Stimulated activated CD4-positive, alpha-beta T cell treated with anti-CD3 and anti-CD28 coated beads, Interleukin-4, amount 100 ng/mL, for 48 hours (primary cell): ENCODE measurements at places on chromosomes 6 and 20.

GRCh38 chr20:32524829-32525501 lies 60.2 kb downstream of the NOL4L start:
- no peak for DNase-seq

GRCh38 chr6:95866732-95867131 lies 149.0 kb upstream of the FUT9 start:
- no peak for DNase-seq

DNA sequence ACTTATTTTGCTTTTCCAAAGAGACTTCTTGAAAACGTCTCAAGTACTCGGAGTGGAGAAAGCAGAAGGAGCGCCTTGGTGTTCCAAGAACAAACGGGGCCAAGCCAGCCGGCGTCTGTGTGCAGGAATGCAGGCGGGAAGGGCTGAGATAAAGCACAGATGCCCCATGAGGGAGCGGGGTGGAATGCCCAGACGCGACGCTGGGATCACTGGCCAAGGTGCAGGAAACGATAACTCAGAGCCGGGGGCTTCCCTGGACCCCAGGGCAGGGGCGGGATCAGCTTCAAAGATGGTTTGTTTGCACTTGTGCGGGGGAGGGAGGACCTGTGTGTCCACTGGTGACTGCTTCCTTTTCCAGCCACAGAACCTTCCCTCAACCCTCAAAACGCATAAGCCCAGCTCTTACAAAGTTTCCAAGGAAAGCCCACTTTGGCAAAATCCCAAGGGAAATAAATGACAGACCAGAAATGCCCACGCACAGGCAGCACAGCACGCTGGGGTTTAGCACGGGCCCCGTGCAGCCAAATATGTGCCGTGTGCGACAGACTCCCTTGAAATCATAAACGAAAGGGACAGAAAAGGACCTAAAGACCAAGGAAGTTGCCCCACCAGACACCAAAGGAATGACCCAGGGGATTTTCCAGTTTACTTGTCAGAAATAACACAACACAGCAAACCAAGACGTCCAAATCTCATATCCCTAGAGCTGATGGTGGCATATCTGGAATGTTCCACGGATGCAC lies 113.9 kb downstream of the NFATC2 start:
- no peak for DNase-seq

GRCh38 chr6:166529586-166529985 lies 56.9 kb downstream of the RAMACL start:
- no peak for DNase-seq

GRCh38 chr6:34239500-34239825 lies 2.8 kb downstream of the HMGA1 start:
- no peak for DNase-seq

GRCh38 chr6:10472634-10473033 lies 48.5 kb upstream of the GCNT2 start:
- no peak for DNase-seq

DNA sequence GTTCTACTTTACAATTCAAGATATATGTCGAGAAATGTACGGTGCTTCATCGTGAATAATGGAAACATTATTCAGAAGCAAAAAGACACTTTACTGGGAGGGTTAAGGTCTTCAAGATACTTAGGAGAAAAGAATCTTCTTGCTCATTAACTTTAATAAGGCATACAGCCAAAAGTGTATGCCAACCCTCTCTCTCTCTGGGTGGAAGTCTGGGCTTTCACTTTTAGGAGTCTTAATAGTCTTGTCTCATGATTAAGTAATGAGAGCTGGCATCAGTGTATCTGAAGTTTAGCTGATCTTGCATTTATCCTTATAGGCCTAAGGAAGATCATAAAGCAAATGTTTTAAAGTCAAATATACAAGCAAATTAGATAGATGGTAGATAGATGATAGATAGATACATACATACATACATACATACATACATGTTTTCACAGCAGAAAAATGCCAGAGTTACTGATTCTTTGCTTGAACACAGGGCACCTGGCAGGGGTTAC lies 21.5 kb downstream of the OLIG3 start:
- DNase-seq: no peak

- DNase-seq: no peak
Measured at GRCh38 chr20:41373251-41373783, 6.7 kb upstream of the EMILIN3 start.
